Karpas-422 (cell line): ENCODE measurements at places on chromosomes 7 and 10.

GRCh38 chr7:158054611-158055010, 533.0 kb downstream of the PTPRN2 start:
- no peaks in the 10 kb centered on the region for H3K4me1 ChIP-seq
- H3K27me3 ChIP-seq = no peaks in the 10 kb centered on the region
- H3K4me3 ChIP-seq = no peak overlapping the region
- H3K36me3 ChIP-seq = no peaks in the 10 kb centered on the region

GRCh38 chr7:27730112-27730511, 9.8 kb upstream of the TAX1BP1 start:
- no peak overlapping the region for H3K4me3 ChIP-seq
- H3K36me3 ChIP-seq = no peaks in the 10 kb centered on the region
- no peak for DNase-seq
- no peak overlapping the region for H3K27ac ChIP-seq

DNA sequence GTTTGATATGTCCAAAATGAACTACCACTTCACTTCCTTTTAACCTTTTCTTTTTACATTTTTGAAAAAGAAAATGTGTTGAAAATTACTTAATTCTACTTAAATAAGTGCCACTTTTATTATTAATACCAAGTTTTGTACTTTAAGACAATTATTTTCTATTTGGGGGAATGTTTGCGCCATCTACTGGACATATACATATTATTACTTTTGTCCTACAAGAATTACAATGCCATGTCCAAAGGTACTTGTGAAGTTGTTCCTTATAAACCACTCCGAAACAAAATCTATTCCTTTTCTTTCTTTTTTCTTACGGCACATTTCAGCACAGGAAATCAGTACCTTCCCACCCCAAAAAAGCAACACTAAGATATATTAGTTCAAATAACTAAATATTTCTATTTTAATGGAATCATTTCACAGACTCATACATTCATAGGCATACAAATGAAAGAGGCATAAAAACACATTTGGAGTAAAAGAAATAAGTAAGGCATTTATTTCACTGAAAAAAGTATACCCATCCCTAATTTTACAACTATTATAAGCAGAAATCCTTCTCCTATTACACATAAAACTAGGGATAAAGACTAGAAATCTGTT, 169.9 kb downstream of the RNF133 start:
- H3K4me3 ChIP-seq = no peak overlapping the region
- no peaks in the 10 kb centered on the region for H3K36me3 ChIP-seq
- peak; percentile 73 for DNase-seq
- no peaks in the 10 kb centered on the region for H3K4me1 ChIP-seq

DNA sequence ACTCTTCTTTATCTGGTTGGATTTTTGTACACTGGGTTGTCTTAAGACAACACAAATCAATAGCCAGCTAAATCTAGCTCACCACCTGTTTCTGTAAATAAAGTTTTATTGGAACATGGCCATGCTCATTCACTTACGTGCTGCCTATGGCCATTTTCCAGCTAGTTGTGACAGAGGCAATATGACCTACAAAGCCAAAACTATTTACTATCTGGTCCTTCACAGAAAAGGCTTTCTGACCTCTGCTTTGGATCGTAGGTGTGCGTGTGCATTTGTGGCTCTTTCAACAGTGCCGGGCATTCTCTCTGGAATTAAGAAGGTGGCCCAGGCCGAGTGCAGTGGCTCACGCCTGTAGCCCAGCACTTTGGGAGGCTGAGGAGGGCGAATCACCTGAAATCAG, 45.5 kb downstream of the NRAP start:
- no peak overlapping the region for H3K27ac ChIP-seq
- H3K36me3 ChIP-seq = no peaks in the 10 kb centered on the region
- H3K27me3 ChIP-seq = no peaks in the 10 kb centered on the region
- DNase-seq = no peak
- no peak overlapping the region for H3K4me3 ChIP-seq

DNA sequence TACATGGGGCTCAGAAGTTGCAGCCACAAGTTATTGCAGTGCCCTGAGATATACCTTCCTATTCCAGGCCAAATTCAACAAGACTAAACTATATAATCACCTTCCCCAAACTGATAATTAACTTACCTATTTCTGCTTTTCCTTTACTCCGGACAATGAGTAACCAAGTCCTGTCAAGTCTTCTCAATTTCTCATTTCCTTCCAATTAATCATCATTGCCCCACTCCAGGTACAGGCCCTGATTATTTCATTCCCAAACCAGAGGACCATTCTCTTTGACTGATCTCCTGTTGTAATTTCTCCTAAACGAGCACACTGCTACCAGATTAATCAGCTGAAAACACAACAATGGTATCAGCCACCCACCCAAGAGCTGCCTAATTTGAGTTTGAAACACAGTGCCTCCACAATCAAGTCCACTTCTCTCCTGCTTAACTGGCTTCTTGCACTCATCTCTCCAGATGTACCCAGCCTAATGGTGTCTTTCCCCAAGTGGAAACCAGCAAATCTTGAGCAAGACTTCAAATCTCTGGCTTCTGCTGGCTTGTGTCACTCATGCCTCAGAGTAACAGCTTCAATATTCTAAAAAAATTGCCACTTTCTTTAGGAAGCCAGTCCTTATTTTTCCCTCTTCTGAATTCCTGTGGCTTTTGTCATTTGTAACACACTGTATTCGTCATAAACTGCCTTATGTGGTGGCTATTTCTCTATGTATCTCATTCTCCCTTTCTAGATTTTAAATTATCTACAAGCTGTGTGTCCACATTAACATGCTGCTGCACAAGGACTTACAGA, 89.1 kb downstream of the CDK6 start:
- no peak for DNase-seq
- no peak overlapping the region for H3K27ac ChIP-seq
- no peak overlapping the region for H3K4me3 ChIP-seq
- no peaks in the 10 kb centered on the region for H3K36me3 ChIP-seq
- no peaks in the 10 kb centered on the region for H3K27me3 ChIP-seq

DNA sequence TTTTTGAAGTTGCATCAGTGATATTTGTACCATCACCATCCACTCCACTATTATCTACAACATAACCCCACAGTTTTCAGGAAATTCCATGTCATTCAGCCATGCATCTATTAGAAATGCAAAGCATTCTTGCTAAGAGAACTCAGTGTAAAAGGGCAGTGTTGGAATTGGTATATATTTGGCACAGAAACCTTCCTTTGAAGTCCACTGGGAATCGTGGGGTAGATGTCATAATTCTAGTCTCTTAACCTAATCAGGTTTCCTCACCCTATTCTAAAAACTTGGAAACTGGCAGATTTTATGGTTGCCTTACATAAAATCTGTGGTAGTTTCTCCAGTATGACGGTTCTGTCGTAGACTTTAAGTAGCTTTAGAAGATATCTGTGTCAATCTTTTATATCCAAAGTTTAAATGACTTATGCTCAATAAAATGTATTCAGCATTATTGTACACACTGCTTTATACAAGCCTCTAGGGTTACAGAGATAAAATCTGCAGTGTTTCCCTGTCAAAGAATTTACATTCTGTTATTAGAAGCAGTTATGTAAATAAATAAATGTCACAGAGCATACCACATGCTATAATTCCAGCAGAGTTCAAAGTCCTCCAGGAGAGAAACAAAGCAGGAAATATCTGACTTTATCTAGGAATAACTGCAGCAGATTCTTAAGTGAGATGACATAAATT, 704.4 kb upstream of the CELF2 start:
- no peak overlapping the region for H3K27ac ChIP-seq
- no peaks in the 10 kb centered on the region for H3K27me3 ChIP-seq
- no peak overlapping the region for H3K4me3 ChIP-seq

GRCh38 chr7:12646139-12646538, 41.3 kb upstream of the ARL4A start:
- no peak for DNase-seq
- no peak overlapping the region for H3K27ac ChIP-seq
- no peaks in the 10 kb centered on the region for H3K27me3 ChIP-seq
- H3K4me3 ChIP-seq = no peak overlapping the region
- H3K4me1 ChIP-seq = no peaks in the 10 kb centered on the region

DNA sequence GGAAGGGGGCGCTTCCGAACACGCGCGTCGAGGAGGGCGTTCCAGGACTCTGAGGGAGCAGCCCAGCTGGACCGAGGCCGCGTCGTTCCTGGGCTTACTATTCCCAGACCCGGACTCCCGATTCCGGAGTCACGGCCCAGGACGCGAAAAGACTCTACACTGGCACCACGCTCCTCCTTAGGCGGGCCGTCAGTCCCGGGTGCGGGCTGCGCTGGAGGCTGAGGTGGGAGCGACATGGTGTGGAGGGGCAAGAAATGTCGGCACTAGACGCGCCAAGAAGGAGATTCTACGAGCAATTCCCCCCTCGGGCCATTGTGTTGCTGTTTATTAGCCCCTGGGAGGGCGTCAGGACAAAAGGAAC, 584 bp upstream of the RUNDC3B start:
- no peak overlapping the region for H3K27ac ChIP-seq
- no peak for DNase-seq
- no peaks in the 10 kb centered on the region for H3K27me3 ChIP-seq

DNA sequence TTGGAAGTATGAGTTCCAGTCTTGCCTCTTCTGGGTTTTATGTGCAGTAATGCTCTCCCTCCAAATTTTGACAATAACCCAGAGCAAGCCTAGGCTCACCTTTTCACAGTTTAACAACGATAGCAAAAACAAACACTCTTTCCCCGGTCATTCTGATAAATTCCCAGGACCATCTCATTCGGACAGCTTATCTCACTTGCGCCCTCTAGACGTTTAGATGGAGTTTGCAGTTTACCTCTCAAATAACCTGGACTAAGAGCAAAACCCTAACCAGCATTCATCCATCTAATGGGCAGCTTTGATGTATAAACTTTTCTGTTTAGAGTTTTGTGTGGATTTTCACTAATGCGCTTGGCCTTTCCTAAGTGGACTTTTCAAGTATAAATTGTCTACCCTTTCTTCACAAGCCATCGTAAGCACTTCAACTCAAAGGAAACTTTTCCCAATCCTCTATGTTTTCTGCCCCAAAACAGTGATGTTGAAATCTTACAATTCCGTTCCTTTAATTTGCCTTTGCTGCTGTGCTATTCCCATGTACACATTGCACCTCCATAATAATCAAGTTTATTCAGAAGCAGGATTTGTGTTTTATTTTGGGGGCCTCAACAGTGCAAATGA, 114.9 kb downstream of the HDAC9 start:
- H3K4me1 ChIP-seq = peaks cover 7% of the 10 kb centered on the region; the same call in 1 of the 2 replicates
- H3K27me3 ChIP-seq = no peaks in the 10 kb centered on the region
- no peak overlapping the region for H3K27ac ChIP-seq
- H3K36me3 ChIP-seq = no peaks in the 10 kb centered on the region
- DNase-seq = peak; percentile 76
- H3K4me3 ChIP-seq = no peak overlapping the region

GRCh38 chr7:518630-519483, 789 bp downstream of the PDGFA start:
- no peaks in the 10 kb centered on the region for H3K36me3 ChIP-seq
- no peaks in the 10 kb centered on the region for H3K27me3 ChIP-seq
- H3K4me1 ChIP-seq = peaks cover 28% of the 10 kb centered on the region
- peak; percentile 73 for DNase-seq
- peak overlapping the region; percentile 79 for H3K4me3 ChIP-seq
- H3K27ac ChIP-seq = no peak overlapping the region

DNA sequence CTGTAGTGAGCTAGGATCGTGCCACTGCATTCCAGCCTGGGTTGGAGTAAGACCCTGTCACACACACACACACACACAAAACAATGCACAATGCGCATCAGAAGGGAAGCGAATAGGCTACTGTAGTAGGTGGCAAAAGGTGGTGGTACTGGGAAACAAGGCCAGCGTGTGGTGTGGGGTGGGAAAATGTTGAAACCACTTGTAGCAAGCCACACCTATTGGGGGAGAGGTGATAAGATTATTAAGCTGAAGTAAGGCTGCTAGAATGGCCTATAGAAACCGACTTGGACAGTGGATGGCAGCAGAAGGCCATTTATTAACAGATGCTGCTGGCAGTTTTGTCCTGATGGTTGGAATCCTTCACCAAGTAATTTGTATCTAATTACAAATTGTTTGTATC, 7.2 kb upstream of the CHCHD1 start:
- peak overlapping the region; percentile 79; the same call in 1 of the 2 replicates for H3K27ac ChIP-seq
- peaks cover 50% of the 10 kb centered on the region for H3K36me3 ChIP-seq
- H3K4me1 ChIP-seq = peaks cover 40% of the 10 kb centered on the region

- H3K4me1 ChIP-seq = no peaks in the 10 kb centered on the region
- H3K27ac ChIP-seq = no peak overlapping the region
- no peaks in the 10 kb centered on the region for H3K27me3 ChIP-seq
- no peak for DNase-seq
Observed at GRCh38 chr10:34918060-34918775, 103.1 kb upstream of the PARD3 start.

DNA sequence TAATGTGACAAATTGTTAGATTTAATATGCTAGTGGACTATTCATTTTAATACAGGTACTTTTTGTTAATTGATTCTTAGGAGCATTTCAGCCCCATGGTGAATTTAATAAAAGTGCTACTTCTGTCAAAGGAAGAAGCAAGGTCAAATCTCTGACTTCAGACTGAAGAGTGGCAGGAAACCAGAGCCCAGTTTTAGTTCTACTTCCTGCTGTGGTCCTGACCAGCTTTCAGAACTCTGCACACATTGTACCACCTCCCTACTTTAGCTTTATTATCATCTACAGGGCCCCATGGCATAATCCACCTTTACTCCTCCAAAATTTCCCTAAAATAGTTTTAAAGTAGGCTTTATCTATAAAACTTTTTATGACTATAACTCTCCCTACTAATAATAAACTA, 33.7 kb downstream of the CTTNBP2 start:
- H3K27me3 ChIP-seq = no peaks in the 10 kb centered on the region
- H3K4me3 ChIP-seq = no peak overlapping the region
- no peak overlapping the region for H3K27ac ChIP-seq
- DNase-seq = no peak
- H3K36me3 ChIP-seq = no peaks in the 10 kb centered on the region

- no peaks in the 10 kb centered on the region for H3K36me3 ChIP-seq
- no peak overlapping the region for H3K27ac ChIP-seq
Observed at GRCh38 chr7:115183431-115184057, 261.6 kb downstream of the MDFIC start.

DNA sequence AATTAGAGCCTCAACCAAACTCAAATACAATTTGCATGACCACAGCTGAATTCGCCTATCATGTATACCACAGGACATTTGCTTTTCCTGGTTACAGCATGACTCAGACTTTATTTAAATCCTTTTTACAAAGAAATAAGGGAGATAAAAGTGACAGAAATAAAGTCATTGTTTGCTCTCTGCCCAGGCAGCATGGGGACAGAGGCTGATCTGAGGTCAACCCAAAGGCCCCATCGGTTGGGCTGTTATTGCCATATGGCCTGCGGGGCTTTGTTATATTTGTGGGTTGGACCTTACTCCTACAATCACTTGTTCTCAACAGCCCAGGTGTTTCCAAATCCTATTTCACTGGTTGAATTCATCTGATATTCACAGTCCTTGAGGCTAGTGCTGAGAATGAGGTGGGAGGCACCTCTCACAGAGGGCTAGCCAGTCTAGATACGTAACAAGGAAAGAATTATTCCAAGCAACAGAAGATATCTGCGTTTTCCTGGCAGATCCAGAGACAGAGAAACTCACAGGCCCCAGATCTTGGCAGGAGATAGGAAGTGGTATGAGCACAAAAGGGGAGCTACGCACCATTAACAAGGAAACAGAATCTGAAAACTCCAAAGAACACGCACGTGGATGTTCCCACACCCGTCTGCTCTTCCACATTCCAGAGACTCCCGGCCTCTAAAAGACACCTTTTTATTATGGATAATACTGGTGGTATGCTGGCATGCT, 117.3 kb downstream of the HIPK2 start:
- H3K27me3 ChIP-seq = no peaks in the 10 kb centered on the region
- no peaks in the 10 kb centered on the region for H3K36me3 ChIP-seq
- no peak overlapping the region for H3K27ac ChIP-seq
- no peak for DNase-seq
- no peak overlapping the region for H3K4me3 ChIP-seq
- H3K4me1 ChIP-seq = no peaks in the 10 kb centered on the region
